ENCODE measurements at places on chromosomes 3 and 15. TPM values are rescaled to one million over a fixed set of nuclear protein-coding genes. Genes with fewer than 3 reads are reported as not detected.

DNA sequence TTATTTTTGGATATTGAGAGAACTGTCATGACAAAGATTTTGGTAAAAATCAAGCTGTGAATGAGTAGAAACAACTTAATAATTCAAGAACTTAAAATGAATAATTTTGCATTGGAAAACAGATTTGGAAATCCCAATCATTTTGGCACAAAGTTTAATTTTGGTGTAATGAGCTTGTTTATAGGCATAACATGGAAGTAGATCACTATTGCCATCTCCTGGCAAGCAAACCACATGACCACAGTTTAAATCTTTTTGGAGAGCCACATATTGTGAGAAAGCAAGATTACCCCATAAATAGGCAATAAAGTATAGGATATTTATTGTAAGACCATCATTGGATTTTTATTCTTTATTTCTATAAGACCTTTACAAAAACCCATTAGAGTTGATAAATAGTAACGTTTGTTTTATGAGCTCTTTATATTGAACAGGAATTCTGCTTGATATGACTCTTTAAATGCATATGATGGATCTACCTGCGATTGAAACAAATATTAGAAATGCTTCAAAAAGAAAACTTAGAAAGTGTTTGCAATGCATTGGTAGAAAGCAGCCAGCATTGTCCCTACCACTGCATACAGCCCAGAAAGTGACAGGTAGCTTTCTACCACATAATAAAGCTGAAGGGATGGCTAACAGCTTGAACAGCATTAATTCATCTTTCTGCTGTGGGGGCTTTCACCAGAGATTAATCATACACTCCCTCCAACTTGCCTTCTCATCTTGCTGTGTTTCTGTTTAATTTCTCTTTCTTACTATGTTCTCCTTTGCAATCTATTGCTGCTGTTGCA is 766.8 kb downstream of the TBL1XR1 start:
- H3K4me3 ChIP-seq, result no peak overlapping the region
- no peaks in the 10 kb centered on the region for H3K36me3 ChIP-seq
- no peak for DNase-seq
- H3K4me1 ChIP-seq, result no peaks in the 10 kb centered on the region
- H3K27me3 ChIP-seq, result no peaks in the 10 kb centered on the region
- H3K27ac ChIP-seq, result no peak overlapping the region

NOP10 gene
- total RNA-seq, result 143 TPM

DNA sequence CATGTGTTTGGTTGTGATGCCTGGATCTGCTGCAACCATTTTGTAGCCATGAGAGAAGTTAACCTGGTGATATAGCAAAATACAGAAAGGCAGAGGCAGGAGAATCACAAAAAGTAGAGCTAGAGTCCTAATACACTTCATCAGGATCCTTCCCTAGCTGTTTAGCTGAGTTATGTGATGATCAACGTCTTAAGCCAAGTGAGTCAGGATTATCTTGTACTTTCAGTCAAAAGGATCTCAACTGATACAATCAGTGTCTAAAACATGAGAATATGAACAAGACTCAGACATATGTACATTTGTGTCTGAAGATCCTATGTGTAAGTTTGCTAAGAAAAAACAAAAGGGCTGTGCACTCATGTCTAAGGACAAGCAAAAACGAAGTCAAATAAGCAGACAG is 236.9 kb downstream of the NTRK3 start:
- H3K4me3 ChIP-seq, result no peak overlapping the region
- no peak for DNase-seq
- no peaks in the 10 kb centered on the region for H3K36me3 ChIP-seq
- no peak overlapping the region for H3K27ac ChIP-seq
- H3K4me1 ChIP-seq, result no peaks in the 10 kb centered on the region

- DNase-seq, result no peak
- H3K4me3 ChIP-seq, result no peak overlapping the region
- H3K4me1 ChIP-seq, result no peaks in the 10 kb centered on the region
- no peaks in the 10 kb centered on the region for H3K36me3 ChIP-seq
- no peaks in the 10 kb centered on the region for H3K27me3 ChIP-seq
These were observed 741.0 kb downstream of the MCTP2 start for GRCh38 chr15:94972314-94972713.

DNA sequence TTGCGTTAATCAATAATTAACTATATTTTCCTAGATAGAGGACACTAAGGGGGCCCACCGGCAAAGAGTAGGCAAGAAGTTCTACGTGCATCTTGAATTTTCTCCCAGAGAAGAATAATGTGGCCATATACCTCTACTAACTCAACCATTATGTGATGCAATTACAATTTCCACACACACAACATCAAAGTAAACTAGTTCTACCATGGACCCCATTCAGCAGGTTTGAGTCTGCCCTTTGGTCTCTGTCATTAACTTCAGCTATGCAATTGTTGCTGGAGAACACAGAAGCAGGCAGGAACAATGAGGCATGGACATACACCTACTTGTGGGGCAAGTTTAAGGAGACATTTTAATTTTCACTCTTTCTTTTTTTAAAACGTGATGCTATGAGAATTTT is 705.9 kb downstream of the PDCD6IP start:
- DNase-seq, result no peak
- H3K4me3 ChIP-seq, result no peak overlapping the region
- no peaks in the 10 kb centered on the region for H3K4me1 ChIP-seq
- no peaks in the 10 kb centered on the region for H3K36me3 ChIP-seq
- no peaks in the 10 kb centered on the region for H3K27me3 ChIP-seq

GRCh38 chr3:151697496-151697895 is 36.2 kb upstream of the AADACL2 start:
- H3K36me3 ChIP-seq, result no peaks in the 10 kb centered on the region
- no peak for DNase-seq
- no peaks in the 10 kb centered on the region for H3K27me3 ChIP-seq
- no peak overlapping the region for H3K4me3 ChIP-seq
- H3K4me1 ChIP-seq, result no peaks in the 10 kb centered on the region

DNA sequence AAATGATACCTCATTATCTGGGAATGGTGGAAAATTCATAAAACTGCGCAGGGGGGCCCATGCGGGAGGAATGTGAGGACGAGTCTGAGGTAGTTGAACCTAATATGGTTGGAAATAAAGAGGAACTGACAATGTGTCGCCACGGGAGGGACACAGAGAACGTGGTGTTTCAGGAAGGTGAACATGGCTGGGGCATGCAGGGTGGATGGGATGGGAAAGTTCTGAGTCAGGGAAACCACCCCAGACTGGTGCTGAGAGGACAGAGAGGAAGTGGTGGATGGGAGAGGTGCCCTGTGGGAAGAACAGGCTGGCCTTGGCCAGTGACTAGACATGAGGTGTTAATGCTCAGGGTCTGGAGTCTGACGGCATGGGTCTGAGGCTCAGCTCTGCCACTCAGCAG is 137.1 kb upstream of the WNT5A start:
- H3K27me3 ChIP-seq, result no peaks in the 10 kb centered on the region
- no peak overlapping the region for H3K27ac ChIP-seq
- no peaks in the 10 kb centered on the region for H3K4me1 ChIP-seq
- no peak overlapping the region for H3K4me3 ChIP-seq
- DNase-seq, result no peak

DNA sequence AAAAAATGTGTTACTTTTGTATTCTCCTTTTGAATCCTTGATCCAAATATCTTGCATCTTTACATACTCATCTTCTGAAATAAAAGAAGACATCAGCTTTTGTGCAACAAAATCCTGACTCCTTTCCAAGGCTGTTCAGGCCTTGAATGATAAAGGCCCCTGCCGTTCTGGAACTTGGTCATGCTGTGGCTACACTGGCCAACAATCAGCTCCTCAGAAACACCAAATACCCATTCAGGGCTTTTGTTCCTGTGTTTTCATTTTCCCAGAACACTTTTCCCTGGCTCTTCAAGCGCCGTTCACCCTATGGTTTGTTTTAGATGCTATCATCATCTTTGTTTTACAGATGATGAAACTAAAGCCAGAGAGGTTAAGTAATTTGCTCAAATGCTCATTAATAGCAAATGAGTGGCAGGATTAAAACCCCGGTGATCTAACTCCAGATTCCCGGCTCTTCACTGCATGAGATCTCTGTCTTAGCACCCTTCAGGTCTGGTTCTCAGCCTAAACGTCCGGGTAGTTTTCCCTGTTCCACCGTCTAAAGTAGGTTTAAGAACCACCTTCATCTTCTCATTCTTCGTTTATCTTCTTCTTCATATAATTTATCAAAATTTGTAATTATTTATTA is 58.3 kb downstream of the EPHA3 start:
- H3K36me3 ChIP-seq, result no peaks in the 10 kb centered on the region
- H3K4me1 ChIP-seq, result no peaks in the 10 kb centered on the region
- DNase-seq, result no peak
- H3K4me3 ChIP-seq, result no peak overlapping the region

GRCh38 chr3:194316918-194317317 is 34.2 kb downstream of the CPN2 start:
- DNase-seq, result no peak
- H3K4me3 ChIP-seq, result no peak overlapping the region
- H3K4me1 ChIP-seq, result peaks cover 4% of the 10 kb centered on the region
- no peaks in the 10 kb centered on the region for H3K36me3 ChIP-seq
- H3K27me3 ChIP-seq, result no peaks in the 10 kb centered on the region

OR4M2 gene
- not detected for total RNA-seq

DNA sequence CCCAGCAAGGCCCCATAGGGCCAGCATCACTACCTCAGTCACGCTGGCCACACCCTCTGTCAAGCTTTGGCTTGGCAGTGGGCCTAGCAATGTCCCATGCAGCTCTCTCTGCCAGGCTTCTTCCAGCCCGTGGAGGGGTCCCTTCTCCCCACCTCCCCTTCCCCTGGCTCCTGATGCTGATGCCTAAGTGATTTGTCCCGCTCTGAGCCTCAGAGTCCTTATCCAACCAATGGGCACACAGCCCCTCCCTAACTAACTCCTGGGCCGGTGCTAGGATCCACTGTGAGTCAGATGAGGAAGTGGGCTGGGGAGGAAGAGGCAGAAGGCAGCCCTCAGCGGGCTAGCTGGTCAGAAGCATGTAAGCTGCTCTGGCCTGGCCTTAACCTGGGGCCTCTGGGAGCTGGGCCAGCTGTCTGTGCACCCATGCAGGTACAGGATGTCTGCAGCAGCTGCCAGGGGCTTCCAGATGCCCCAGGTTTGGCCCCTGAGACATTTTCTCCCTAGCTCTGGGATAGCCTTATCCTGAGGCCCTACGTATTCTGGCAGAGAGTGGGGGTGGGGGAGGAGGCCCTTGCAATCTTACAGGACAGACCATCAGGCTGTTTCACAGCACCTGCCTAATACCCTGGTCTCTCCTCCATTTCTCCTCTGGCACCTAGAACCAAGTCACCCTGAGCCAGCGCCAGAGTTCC is 740 bp upstream of the ZBTB47 start:
- H3K27me3 ChIP-seq, result no peaks in the 10 kb centered on the region
- no peaks in the 10 kb centered on the region for H3K4me1 ChIP-seq
- peak; percentile 75 for DNase-seq
- peak overlapping the region; percentile 48 for H3K27ac ChIP-seq
- peak overlapping the region; percentile 64 for H3K4me3 ChIP-seq

STRC gene
- total RNA-seq, result 1.1 TPM

GRCh38 chr3:183513046-183513706 is 42.3 kb downstream of the KLHL6 start:
- no peak for DNase-seq
- H3K36me3 ChIP-seq, result no peaks in the 10 kb centered on the region
- H3K4me1 ChIP-seq, result no peaks in the 10 kb centered on the region
- no peaks in the 10 kb centered on the region for H3K27me3 ChIP-seq
- H3K27ac ChIP-seq, result no peak overlapping the region
- H3K4me3 ChIP-seq, result no peak overlapping the region

- H3K4me1 ChIP-seq, result no peaks in the 10 kb centered on the region
- H3K36me3 ChIP-seq, result no peaks in the 10 kb centered on the region
- no peaks in the 10 kb centered on the region for H3K27me3 ChIP-seq
These were observed 52.2 kb upstream of the HEG1 start for GRCh38 chr3:125107861-125108567.

DNA sequence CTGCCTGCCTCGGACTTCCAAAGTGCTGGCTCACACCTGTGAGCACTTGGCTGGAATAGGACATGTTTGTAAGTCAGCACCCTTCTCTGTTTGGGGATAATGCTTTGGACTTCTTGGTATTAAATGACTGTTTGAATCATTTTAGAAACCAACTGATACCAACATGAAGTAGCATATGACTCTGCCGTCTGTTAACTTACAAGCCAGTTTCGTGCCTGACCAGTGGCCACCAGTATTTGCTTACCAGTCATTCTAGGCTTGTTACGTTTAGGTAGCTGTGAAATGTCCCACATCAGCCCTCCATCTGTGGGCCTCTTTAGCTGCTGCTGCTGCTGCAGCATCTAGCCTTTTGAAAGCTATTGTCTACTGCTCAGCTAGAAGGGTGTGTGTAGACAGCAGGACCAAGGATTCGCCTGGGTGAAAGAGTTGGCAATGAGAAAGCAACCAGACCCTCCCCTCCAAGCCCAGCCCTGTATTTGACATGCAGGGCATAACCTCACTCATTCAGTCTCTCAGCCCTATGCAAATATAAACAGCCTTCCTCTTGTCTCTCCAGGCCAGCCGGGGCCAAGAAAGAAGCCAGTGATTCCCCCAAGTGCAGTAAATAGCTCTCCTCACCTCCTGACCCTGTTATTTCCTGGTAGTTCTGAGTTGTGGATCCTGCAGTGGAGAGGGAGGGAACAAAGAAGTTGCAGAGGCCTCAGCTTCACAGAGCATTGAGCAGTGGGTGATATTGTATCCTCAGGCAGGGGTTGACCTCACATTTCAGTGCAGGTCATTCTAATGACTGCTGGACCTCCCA is 51.0 kb downstream of the NKIRAS1 start:
- peaks cover 7% of the 10 kb centered on the region for H3K4me1 ChIP-seq
- H3K27ac ChIP-seq, result no peak overlapping the region
- no peak for DNase-seq
- H3K27me3 ChIP-seq, result no peaks in the 10 kb centered on the region

DNA sequence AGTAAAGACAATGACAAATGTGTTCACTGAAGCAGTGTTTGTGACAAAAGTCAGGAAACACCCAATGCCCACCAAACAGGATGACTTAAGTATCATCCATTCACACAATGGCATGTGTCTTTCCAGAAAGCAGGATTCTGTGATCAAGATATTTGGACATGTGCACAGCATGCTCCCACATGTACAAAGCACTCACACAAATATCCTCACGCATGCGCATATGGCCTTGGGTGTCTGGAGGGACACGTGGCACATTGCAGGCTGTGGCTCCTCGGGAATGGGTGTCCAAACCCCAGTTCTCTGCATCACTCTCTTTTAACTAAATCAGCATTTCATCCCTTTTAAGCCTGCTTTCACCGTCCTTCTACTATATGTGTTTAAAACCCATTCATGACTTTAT is 130.5 kb downstream of the KLF13 start:
- H3K36me3 ChIP-seq, result no peaks in the 10 kb centered on the region
- no peak for DNase-seq
- H3K4me1 ChIP-seq, result no peaks in the 10 kb centered on the region
- no peak overlapping the region for H3K4me3 ChIP-seq
- H3K27ac ChIP-seq, result no peak overlapping the region

GRCh38 chr3:190058521-190059241 is 62.0 kb downstream of the P3H2 start:
- no peaks in the 10 kb centered on the region for H3K4me1 ChIP-seq
- H3K27me3 ChIP-seq, result no peaks in the 10 kb centered on the region
